ENCODE measurements at places on chromosomes 1 and 21.

- DNase-seq: no peak
Measured at GRCh38 chr1:91555074-91555730, 54.6 kb downstream of the CDC7 start.

- DNase-seq: no peak
Measured at GRCh38 chr1:209430821-209431259, 152.7 kb upstream of the CAMK1G start.

- DNase-seq: no peak
Measured at GRCh38 chr1:157154291-157154690, 16.1 kb upstream of the ETV3 start.

DNA sequence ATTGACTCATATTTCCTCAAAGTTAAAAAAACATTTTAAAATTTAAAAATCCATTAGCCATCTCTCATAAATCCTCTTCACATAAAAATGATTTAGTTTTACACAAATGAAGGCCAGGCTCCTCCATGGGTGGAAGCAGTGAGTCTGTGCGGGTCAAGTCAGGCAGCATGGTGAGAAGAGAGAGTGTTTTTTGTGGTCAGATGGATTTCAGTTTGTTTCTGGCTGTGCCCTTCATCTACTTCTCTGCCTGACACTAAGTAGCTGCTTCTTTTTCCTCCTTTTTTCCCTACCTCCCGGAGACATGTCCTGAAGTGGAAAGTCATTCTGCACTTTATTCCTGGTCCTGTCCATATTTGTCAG is 10.3 kb downstream of the PLA2G4A start:
- no peak for DNase-seq

Measured in nucleus accumbens (tissue), 56 donors.